Stimulated activated CD4-positive, alpha-beta T cell treated with anti-CD3 and anti-CD28 coated beads, Interleukin-4, amount 100 ng/mL, for 24 hours (primary cell): ENCODE measurements at places on chromosomes 7 and 10.

- DNase-seq: no peak
These were observed 102.9 kb downstream of the PFKFB3 start for GRCh38 chr10:6305401-6306321.

DNA sequence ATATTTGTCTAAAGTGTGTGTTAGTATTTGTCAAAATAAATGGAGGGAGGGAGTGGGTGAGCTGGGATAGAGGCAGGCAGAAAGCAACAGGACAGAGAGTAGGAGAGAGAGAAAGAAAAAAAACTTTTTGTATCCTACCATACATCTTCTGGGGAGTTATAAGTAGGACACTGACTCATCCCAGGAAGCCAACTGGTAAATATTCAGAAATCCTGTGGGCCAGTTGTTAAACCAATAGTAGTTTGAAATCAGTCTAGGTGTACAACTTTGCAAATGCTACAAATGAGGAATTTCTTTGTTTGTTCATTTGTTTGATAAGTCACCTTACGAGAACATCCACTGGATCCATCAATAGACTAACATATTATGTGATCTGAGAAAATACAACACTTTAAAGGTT, 980.9 kb downstream of the GATA3 start:
- no peak for DNase-seq

- DNase-seq: no peak
These were observed 48.1 kb downstream of the CCNY start for GRCh38 chr10:35384265-35384868.

- DNase-seq: peak; percentile 63
These were observed 22.2 kb upstream of the SRGN start for GRCh38 chr10:69065406-69066361.

- peak; percentile 10 for DNase-seq
These were observed at the start of gene DKK1 for GRCh38 chr10:52313933-52314821. Gene DKK1, plus strand, starts transcription at chr10:52314281. Its CDS starts 154 bp downstream, at chr10:52314435.

GRCh38 chr10:109892117-109892516, 31.2 kb downstream of the XPNPEP1 start:
- DNase-seq: no peak

GRCh38 chr10:84613336-84614021, 285.1 kb downstream of the CCSER2 start:
- no peak for DNase-seq

- no peak for DNase-seq
These were observed 59.5 kb downstream of the SIRT1 start for GRCh38 chr10:67943917-67944316.

DNA sequence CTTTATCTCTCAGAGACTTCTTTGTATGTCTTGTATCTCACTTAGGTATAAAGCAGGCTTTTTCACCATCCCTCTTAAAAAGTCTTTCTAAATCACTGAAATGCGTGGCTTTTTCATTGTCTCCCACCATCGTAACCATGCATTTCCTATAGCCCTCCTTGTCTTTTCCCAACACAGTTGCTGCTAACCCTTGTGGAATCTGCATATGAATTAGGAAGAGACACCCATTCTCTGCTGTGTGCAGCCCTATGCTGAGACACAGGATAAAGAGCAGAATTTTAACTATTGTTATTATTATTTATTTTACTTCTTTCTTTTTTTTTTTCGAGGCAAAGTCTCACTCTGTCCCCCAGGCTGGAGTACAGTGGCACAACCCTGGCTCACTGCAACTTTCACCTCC, 804.3 kb upstream of the COBL start:
- DNase-seq: no peak

GRCh38 chr10:112805701-112806100, 144.3 kb upstream of the TCF7L2 start:
- no peak for DNase-seq

DNA sequence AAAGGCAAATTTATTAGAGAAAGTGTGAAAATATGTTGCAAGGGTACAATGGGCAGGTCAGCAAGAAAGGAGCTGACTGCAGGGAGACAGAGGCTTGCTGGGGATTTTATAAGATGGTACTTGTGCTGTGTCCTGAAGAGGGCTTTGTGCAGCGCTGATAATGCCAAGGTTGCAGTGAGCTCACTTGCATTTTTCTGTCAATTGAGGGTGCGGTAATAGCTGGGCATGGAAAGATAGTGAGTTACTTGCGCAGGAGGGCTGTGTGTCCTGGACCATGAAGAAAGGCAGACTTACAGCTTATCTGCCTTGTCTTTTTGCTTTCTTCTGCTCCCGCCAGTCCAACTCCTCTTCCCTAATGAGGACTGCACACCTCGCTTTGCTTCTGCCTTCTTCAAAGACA, 12.5 kb downstream of the CDC123 start:
- no peak for DNase-seq

DNA sequence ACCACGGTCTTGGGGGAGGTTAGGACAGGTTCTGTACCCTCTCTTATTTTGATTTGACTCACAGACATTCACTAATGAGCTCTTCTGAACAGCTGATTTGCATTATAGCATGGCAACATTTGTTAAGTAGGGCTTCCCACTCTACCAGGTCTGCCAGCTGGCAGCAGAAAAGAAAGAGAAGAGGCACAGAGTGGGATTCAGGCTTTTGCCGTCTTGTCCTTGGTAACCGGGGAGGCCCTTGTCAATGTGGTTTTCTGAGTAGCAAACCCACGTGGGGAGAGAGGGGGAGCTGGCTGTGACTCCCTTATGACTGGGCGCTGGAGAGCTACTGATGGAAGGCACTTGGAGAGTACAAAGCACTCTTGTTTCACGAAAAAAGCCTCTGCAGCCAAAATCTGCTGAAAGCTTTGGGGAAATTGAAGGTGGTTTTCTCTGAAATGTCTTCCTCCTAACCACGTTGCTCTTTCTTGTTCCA, 355.3 kb upstream of the GALNT17 start:
- DNase-seq: peak; percentile 17

GRCh38 chr7:106065575-106066500, 46.3 kb downstream of the SYPL1 start:
- DNase-seq: no peak

DNA sequence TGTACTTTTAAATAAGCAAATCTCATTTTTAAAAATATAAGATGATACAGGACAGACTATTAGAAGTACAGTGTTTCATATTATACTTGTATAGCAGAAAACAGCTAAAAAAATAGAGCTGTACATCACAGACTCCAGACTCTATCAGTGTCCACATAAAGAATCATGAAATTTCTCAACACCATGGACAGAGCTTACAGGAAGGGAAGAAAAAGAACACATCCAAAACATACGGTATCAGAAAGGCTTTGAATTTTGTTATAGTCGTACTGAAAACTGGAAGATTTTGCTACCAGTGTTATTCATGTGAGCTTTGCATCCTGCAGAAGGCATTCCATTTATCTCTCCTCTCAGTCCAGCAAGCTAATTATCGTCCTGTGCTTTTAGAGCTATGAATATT, 183.2 kb upstream of the PTPRZ1 start:
- no peak for DNase-seq

- no peak for DNase-seq
These were observed 93.6 kb downstream of the MAD1L1 start for GRCh38 chr7:2139004-2139699.

DNA sequence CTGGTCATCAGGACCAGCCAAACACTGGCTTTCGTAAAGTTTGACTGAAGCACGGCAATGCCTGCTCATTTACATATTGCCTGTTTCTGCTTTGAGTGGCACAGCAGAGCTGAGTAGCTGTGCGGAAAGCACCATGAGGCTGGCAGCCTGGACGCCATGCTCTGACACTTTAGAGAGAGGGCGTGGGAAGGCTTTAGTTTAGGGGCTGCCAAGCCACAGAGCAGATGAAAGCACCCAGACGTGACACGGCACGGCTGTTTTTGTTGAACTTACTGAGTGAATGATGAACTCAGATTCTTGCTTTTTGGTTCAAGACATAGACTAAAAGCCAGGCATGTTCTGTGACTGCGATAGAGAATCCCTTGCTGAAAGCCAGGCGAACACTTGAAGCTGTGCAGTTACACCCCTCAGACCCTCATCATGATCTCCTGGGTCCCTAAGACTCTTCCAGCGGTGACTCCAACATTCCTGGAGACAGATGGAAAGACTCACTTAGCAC, 182.1 kb downstream of the ZMYND11 start:
- peak; percentile 18 for DNase-seq

DNA sequence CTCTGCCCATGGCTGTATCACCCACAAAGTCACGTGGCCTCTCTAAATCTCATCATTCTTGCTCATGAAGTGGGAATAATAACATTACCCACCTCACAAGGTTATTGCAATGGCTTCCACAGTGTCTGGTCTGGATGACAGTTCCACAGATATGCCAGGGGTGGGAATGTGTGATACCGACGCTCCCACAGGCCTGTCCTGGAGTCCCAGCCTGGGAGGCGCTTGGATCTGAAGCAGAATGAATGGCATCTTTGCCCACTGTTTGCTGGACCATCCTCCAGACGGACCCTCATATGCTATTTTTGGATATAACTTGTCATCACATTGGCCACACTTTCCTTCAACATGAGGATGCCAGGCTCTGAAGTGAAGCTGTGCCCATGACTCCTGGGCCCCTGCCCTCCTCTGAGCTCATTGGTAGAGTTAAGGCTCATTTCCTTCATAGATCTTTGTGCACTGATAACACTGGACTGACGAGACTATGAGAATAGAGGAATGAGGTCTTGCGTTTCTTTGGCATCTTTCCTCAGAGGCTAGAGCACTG, 279.8 kb upstream of the ZNF32 start:
- DNase-seq: no peak

DNA sequence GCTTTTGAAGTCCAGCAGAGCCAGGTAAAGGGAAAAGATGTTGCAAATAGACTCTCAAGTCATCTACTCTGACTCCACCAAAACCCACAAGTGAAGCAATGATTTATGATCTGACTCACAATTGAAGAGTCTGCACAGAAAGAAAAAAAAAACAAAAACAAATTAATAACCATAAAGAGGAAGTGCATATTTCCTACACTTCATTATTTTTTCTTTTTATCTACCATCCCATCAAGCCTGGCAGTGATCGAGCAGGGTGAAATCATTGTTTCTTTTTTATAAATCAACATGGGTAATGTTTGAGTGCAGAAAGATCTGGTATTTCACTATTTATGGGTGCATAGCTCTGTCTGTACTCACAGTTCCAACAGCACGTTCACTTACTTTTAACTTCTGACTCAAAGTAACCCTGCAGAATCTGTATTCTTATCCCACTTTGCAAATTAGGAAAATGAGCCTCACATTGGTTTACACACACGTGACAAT, 829.0 kb downstream of the TNS3 start:
- no peak for DNase-seq

GRCh38 chr10:99850021-99850766, 67.8 kb downstream of the ABCC2 start:
- DNase-seq: no peak

DNA sequence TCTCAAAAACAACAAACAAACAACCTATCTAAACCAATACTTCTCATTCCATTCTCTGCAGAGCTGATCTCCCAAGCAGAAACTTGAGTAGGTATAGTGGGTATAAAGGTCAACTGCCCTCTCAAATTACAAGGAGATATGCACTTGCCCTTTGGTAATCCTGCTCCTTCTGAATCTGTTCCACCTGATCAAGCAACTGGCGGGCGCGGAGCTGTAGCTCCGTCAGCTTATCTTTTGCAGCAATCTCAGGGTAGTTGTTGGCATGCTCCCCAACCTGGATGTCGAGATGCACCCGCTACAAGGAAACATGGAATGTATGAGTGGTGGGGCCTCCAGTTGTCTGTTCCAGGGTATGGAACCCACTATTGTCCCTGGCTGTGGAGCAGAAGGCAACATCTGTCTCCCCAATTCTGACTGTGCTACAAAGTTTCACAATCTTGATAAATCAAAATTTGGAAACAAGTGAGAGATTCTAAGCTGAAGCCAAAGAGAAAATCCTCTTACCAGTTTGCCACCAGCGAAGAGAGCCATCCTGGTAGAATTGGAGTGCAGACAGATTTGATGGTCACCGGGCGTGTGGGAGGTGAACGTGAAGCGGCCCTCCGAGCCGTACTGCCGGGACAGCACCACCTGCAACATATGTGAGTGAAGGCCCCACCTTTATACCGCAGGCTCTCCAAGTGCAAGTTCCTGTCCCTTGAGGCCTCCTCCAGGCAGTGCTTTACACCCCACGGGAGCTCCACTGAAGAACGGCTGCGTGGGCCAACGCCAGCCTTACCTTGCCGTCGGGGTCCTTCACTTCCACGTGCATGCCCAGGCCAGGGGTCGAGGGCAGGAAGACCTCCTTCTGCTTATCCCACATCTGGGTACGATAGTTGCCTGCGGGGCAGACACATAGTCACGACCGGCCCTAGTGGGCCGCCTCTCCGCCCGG, 819 bp downstream of the TMED4 start:
- DNase-seq: peak; percentile 50
